Adipose tissue (tissue), 3 donors: ENCODE measurements at places on chromosomes 4 and X. TPM values are rescaled to one million over a fixed set of nuclear protein-coding genes. Genes with fewer than 3 reads are reported as not detected.

The ZMAT1 gene
- 3.8 TPM for polyA plus RNA-seq

The NXF2B gene
- polyA plus RNA-seq, result not detected

The NXF2 gene
- polyA plus RNA-seq, result not detected

The FRMD7 gene
- not detected for polyA plus RNA-seq

The CXCL13 gene
- polyA plus RNA-seq, result 0.81 TPM

The TADA2B gene
- 11.2 TPM for polyA plus RNA-seq

The ALB gene
- 275 TPM for polyA plus RNA-seq

The SLC35A2 gene
- polyA plus RNA-seq, result 11.0 TPM

The ANXA10 gene
- 21.6 TPM for polyA plus RNA-seq

The ANXA3 gene
- polyA plus RNA-seq, result 61.1 TPM

The REPS2 gene
- 1.7 TPM for polyA plus RNA-seq

The PDLIM3 gene
- polyA plus RNA-seq, result 14.8 TPM

The NAAA gene
- 11.2 TPM for polyA plus RNA-seq

The IKBKG gene
- 20.2 TPM for polyA plus RNA-seq

The RTL5 gene
- 6.9 TPM for polyA plus RNA-seq

The DOCK11 gene
- 5.8 TPM for polyA plus RNA-seq

The PDE5A gene
- polyA plus RNA-seq, result 7.4 TPM

The STIM2 gene
- polyA plus RNA-seq, result 3.8 TPM

The DAPP1 gene
- polyA plus RNA-seq, result 1.2 TPM

The RCHY1 gene
- 20.0 TPM for polyA plus RNA-seq

The CD99L2 gene
- 16.7 TPM for polyA plus RNA-seq

The CCDC160 gene
- 0.07 TPM for polyA plus RNA-seq

The TENM3 gene
- 10.3 TPM for polyA plus RNA-seq

The UGT2A1 gene
- polyA plus RNA-seq, result not detected

The HSD17B13 gene
- 1.6 TPM for polyA plus RNA-seq

The EDNRA gene
- 3.2 TPM for polyA plus RNA-seq

The FGFBP2 gene
- 0.20 TPM for polyA plus RNA-seq

The CMC4 gene
- polyA plus RNA-seq, result 21.5 TPM

The CD38 gene
- polyA plus RNA-seq, result 4.5 TPM

The ADGRL3 gene
- polyA plus RNA-seq, result 0.65 TPM

The NEIL3 gene
- polyA plus RNA-seq, result 0.06 TPM

The ASB9 gene
- 3.9 TPM for polyA plus RNA-seq

The IRS4 gene
- polyA plus RNA-seq, result not detected

The FAM53A gene
- polyA plus RNA-seq, result 2.1 TPM

The YIPF6 gene
- 8.7 TPM for polyA plus RNA-seq
